Fibroblast of skin of abdomen (primary cell): ENCODE measurements at places on chromosomes 11 and 22.

DNA sequence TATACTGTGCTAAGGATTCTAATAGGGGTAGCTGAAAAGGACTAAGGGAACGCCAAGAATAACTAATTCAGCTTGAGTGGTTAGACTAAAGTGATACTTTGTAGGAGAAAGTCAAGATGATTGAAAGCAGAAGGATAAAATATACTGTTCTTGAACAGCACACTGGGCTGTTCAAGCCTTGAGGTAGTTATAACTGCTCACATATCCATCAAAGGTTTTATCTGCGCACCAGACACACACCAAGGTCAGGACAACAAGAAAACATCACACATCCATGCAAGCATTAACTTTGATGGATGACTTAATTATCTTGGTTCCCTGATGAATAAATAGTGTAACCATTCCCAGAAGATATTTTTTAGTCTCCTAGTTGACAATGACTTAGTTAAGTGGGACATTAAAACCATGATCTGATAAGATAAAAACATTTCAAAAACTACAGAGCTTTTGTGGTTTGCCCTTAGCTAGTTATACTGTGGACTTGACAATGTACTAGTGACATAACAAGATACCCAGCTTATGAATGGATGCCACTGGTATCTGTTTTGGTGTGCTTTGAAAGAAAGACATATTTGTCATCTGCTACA, 728.9 kb downstream of the JRKL start:
- DNase-seq, result no peak

GRCh38 chr11:10348650-10349280, 43.9 kb downstream of the ADM start:
- DNase-seq, result peak; percentile 83

- DNase-seq, result no peak
Observed at GRCh38 chr11:45385844-45386243, 99.7 kb upstream of the SYT13 start.

DNA sequence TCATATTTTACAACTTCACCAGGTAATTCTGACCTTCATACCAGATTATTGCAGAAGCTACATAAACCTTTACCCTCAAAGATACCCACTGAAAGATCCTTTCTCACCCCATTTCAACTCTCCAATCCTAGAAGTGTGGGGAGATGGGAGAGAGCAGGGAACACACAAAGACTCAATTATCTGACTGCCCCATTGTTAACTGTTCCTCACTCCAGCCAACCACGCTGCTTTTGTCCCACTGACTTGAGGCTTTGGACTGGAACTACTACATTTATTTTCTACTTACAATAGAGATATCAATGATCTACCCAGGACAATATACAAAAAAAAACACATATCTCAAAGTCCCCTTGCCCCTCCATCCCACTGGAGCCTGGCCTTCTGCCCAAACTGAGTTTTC, 44.7 kb upstream of the SLN start:
- no peak for DNase-seq

DNA sequence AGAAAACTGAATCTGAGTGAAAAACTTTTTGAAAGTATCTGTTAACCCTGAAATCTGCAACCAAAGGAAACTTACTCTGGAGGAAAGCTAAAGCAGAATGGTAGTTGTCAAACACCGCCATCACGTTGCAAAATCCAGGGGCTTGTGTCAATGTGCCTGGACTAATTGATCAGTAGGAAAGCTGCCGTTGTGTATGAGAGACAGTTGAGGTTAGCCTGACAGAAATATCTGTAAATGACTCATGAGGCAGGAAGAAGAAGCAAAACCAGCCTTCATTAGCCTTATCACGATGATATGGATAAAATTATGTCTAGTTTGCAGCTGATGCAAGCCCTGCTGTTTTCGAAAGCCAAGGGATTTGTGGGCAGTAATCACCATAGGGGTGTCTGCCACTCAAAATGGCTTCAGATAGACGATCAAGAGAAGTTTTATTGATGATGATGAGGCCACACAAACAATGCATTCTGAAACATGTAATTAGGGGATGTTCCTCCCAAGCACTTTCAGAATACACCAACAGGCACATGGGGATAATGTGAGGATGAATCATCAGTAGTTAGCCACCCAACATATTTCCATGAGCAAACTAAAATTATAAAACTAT, 8.9 kb downstream of the SCGB1A1 start:
- DNase-seq, result peak; percentile 68
